Activated naive CD4-positive, alpha-beta T cell (primary cell): ENCODE measurements at places on chromosomes 3 and 15.

DNA sequence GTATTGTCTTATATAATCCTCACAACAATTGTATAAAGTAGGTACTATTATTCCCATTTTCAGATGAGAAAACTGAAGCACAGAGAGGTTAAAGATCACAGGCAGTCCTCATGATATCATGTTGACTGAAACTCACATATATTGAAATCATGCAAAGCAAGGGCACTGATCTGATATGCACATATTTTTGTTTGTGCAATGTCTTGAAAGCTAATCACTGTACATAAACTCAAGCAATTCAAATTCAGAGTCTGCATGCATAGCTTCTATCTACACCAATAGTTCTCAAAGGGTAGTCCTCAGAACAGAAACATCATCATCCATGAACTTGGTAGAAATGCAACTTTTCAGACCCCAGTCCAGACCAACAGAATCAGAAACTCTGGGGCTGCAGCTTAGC, 119.2 kb upstream of the STT3B start:
- no peak for DNase-seq

DNA sequence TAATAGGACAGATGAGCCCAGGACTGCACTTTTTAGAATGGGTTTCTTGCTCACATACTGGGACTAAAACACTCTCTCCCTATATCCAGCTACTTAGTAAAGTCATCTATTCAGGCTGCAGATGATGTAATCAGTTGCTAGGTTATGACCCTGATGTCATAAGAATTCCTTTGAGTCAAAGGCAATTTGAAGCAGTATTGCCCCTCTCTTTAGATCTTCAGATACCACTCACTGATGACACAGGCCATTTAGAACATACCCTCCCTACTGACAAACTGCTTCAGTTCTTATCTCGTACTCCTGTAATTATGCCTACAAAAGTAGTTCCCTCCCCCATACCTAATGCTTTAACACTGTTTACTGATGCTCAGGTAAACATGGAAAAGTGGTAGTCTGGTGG, 450.1 kb upstream of the RASGRP1 start:
- DNase-seq, result no peak

DNA sequence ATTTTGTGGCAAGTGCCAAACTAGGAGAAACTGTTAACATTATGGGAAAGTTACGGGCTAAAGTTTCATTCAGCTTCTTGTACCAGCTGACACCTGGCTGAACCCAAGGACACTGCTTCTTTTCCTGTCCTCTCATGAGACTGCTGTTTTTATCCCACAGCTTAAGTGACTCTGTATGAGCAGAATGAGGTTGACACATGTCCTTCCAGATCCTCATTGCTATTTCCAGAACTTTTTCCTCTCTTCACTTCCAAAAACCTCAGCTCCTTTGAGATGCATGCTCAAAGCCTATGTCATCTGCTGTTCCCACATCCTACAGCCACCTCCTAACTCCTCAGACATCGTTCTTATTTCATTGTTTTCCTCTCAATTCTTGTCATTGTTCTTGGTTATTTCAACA, 183.6 kb downstream of the DCLK3 start:
- no peak for DNase-seq

DNA sequence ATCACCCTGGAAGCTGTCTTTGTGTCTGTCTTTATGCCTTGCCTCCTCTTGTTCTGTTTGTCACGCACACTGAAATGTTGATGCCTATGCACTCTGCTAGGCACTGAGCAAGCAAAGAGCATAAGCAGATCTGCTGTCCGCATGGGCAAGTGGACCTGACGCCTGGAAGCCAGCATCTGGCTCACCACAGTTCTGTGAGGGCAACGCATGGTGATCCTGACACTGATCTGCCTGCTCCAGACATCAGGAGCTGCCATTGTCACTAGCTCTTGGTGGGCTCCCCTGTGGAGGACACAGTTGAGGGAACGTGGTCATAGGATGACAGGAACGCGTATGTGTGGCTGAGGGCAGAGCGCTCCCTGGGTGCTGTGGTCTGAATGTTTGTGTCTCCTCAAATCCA, 234.6 kb downstream of the ADAMTS17 start:
- no peak for DNase-seq

DNA sequence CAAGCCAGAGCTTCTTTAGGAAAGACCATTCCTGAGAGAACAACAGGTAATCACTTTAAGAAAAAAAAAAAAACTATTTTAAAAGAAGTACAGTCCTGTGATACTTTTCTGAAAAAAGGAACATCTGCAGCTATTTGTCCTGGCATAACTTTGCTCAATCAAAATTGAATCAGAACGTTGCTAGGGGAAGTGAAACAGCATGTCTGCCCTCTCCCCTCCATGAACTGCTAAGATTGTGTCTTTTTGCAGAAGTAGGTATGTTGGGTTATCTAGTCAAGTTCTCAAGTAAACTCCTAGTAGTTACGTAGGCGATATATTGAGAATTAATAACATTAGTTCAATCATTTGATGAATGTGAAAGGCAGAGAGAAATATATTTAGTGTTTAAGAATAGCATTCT, 1013.3 kb downstream of the TUSC7 start:
- no peak for DNase-seq

DNA sequence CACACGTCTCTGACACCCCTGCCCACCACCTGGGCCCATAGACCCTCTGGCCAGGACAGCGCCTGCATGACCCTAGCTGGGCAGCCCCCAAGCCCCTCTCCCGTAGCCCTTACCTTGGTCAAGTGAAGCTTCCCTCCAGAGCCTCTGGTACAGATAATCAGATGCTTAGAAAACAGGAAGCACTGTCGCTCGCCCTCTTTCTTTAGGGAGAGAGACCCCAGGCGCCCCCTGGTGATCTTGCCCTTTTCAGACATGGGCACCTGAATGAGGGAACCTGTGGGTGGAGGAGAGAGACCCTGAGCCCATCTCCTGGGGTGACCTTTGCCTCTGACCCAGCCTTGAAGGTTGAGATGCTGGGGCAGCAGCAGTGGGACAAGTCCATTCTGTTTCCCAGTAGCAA, 65.4 kb downstream of the RASGRF1 start:
- DNase-seq, result no peak

DNA sequence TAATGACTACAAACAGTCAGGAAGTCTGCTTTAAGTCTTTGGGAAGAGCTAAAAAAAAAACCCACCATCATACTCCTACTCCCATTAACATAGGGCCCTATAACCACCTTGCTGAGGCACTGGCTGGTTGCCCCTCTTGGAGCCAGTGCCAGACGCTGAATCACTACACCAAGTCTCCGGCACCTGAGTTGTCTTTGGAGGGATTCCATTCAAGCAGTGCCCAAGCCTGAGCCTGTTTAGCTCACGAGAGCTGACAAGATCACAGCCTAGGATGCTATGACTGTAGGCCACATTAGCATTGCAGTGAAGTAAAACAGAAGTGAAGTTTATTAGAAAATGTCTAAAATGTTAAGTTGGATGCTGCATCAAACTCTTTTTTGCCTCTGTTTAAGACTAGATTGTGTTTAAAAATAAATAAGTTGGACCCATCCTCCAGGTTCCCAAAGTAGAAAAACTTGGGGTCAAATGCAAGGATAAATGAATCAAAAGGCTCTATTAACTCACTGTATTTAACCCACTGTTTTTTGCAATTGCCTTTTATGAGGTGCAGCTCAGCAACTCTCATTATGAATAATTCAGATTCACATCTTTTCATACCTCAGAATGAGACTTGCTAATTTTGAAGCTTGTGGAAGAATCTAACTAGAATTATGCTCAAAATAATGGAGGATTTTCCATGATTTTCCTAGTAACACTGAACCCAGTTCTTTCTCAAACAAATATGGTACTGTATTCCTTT, 461.9 kb downstream of the FOXP1 start:
- no peak for DNase-seq

DNA sequence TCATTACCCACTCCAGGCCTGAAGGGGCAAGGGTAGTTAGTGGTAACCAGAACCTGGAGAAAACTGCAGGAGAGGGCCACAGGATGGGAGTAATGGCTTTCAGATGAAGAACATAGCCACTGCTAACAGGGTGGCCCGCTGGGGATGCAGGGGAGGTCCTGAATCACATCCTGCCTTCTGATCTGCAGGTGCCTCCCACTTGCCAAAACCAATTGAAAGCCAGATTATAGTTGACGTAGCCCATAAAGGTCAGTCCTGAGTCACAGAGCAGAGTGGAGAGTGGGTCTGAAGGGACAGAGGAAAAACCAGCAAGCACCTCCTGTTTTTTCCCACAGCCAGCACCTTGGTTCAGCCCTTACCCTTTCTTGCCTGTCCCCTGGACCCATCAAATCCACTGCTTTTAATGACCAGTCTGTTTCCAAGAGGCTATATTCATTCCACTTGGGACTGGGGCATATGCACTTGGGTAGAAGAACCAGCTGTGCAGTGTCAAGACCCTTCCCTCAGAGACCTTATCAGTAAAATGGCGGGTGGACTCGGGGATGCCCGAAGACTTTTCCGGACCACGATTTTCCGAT, 646 bp upstream of the SLC35G2 start:
- DNase-seq, result no peak

DNA sequence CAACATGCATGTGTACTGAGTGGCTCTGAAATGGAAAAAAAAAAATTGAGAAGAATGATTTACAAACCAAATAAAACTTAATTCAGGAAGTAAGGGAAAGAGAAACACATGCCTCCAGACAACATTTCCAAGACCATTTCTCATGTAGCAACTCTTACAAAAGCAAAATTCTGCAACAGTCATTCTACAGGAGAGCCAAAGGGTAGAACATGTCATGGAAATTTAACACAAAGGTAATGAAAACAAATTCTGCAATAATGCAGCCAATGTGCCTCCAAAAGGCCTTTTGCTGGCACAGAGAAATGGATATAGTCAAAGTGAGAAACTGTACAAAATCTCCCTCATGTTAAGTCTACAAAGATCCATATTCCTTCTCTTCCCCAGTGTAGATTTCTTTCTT, 4.0 kb downstream of the PEX11A start:
- DNase-seq, result no peak

- DNase-seq, result no peak
Observed at GRCh38 chr15:22871481-22872086, 33.1 kb downstream of the NIPA2 start.

GRCh38 chr15:48828906-48829305, 18.0 kb upstream of the CEP152 start:
- no peak for DNase-seq

DNA sequence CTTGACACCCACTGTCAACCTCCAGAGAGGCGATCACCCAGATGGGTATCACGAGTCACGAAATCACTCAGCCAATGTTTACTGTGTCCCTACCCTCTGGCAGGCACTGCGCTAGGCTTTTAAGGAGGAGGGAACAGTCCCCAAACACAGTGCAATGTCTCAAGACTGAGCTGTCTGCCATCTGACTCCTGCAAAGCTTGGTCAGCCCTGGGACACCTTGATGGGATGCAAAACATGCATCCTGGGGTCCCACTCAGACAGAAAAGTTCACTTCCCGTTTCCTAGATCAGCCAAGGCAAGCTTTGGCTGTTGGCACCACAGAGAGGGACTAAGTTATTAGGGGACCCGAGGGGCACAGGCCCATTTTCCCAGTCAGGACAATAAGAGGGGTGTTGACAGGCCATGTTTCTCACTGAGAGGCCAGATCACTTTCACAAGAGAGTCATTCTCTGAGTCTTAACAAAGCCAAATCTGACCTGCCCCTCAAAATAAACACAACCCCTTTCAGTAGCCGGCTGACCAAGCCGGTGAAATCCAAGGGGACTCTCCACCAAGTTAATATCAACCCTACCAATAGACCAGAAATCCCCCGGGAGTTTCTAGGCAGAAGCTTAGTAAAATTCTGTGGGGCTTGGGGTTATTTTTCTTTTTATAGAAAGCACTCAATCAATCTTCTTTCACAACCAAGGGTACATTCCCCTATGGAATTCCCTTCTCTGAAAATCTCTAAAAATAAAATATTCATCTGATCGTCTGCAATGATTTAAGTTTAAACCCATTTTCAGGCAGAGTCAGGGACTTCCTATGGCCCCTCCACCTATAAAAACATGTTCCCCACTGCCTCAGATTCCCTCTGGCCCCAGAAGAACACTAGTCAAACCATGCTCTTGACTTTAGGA, 3.5 kb downstream of the RFTN1 start:
- no peak for DNase-seq

DNA sequence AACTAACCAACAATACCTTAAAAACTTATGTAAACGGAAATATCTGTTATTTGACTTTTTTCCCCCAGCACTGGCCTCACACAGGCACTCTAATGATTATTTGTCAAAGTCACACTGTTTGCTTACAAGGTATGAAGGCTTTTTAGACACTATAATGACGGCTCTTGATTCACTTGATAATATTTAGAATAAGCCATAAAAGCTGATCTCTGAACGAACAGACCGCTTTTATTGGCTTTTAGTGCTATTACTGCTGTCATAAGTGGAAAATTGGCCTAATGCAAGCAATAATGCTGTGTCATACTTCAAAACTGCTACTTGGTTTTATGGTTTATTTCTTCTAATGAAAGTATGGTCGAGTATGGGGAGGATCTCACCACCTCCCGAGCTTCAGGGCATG, 35.1 kb downstream of the MDFIC2 start:
- DNase-seq, result no peak

DNA sequence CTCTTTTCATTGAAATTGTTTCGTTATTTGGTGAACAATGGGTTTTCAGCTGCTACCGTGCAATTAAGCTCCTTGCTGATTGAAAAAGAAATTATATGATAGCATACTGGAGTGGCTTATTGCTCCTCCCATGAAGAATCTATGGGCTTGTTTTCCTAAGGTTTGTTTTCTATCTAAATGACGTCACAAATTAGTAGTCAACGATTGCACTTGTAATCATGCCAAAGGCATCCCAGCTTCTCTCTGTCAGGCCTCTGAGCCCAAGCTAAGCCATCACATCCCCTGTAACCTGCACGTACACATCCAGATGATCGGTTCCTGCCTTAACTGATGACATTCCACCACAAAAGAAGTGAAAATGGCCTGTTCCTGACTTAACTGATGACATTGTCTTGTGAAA, 388.0 kb upstream of the LMCD1 start:
- no peak for DNase-seq

- DNase-seq, result no peak
Observed at GRCh38 chr3:115713284-115713683, 90.0 kb downstream of the GAP43 start.

DNA sequence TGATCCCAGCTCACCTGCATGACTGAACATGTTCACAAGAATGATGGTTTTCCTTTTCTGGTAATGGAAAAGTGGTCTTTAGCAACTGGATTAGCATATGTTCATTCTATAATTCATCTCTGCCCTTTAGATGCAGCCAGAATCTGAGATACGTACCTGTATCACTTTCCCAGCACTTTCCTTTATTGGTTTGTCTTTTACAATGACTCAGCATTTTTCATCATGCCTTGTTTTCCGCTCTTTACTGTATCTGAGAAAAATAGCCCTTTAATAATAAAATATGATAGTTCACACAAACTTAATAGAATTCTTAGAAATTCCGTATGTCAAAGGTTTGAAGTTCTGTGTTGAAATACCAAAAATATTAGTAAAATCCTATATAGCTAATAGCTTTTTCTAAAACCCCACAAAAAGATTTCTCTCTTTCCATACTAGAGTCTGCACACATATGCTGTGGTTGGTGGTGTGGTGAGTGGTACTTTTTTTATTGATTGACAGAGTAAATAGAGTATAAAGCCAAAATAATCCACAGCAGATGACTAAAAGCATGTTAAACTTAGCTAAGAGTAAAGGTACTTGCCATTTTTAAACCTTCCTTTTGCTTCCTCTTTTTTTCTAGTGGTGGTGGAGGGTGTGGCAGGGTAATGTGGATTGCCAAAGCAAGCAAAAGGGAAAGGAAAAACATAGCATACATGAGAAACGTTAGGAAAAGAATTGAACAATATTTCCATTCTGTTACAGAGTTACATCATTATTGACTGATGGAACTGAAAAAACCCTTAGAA, 328.9 kb upstream of the RBMS3 start:
- no peak for DNase-seq

- DNase-seq, result no peak
Observed at GRCh38 chr15:63461230-63461985, 43.0 kb upstream of the USP3 start.
